ENCODE measurements at places on chromosomes 5 and 9.

- no peak for DNase-seq
Measured at GRCh38 chr5:115551415-115551814, 6.8 kb upstream of the FEM1C start.

GRCh38 chr5:132417010-132417439 is 47.5 kb downstream of the SLC22A5 start:
- no peak for DNase-seq

DNA sequence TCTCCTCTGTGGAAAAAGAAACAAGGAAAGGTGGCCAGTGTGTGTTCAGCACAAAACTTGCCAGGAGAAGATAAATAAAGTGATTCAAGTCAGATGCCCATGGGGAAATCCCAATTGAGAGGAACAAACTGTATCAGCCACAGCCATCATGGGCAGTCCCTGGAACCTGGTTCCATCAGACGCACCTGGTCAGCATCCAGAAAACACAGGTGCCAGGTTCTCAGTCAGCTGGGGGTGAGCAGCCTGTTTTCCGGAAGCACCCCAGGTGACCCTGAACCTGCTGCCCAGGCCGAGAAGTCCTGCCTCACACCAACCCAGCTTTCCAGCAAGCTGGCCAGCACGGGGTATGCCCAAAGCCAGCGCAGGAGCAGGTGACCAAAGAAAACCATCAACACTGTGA is 30.5 kb downstream of the PTCH1 start:
- DNase-seq, result no peak

DNA sequence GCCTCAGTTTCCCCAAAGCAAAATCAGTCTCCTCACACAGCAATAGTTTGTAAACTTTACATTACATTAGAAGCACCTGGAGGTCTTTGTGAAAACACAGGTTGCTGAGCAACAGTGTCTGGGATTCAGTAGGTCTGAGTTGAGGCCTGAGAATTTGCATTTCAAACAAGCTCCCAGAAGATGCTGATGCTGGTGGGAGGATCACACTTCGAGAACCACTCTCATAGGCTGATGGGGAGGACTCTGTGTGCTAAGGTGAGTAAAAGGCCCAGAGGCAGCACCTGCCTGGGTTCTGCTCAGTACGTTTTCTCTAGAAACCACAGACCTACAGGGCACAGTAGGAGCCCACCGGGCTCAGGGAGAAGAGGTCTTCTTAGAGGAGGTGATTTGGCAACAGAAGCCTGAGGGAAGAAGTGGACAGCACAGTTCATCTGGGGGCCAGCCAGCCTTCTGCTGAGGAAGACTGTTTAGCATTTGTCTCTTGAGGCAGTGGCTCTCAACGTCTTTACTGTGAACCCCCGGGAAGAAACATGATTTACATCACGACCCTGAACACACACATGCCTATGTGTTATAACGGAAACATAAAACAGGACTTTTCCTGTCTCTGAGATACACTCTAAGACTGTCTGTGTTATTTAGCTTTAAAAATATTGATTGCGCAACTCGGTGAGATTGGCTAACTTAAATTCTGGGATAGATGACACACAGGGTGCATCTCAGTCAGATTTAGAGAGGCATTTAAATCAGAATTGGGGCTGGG is 24.8 kb upstream of the DENND1A start:
- no peak for DNase-seq

- DNase-seq, result no peak
Measured at GRCh38 chr5:115402822-115403577, 106.5 kb upstream of the CCDC112 start.
